Thoracic aorta endothelial cell (primary cell): ENCODE measurements at places on chromosomes 5 and 9. TPM values are rescaled to one million over a fixed set of nuclear protein-coding genes. Genes with fewer than 3 reads are reported as not detected.

Gene EGR1
- 0.79 and 0.80 TPM in 2 replicates for total RNA-seq

Gene TMEM215
- not detected in 2 replicates for total RNA-seq

Gene ADAMTS19
- total RNA-seq = not detected in 2 replicates

Gene CPLANE1
- total RNA-seq = 30.8 and 31.4 TPM in 2 replicates

Gene KCNV2
- total RNA-seq = not detected in 2 replicates

Gene SLCO6A1
- not detected in 2 replicates for total RNA-seq

Gene ALDH1A1
- total RNA-seq = 57.0 and 116 TPM in 2 replicates

Gene THBS4
- not detected in 2 replicates for total RNA-seq

Gene FSD1L
- total RNA-seq = 9.3 and 10.5 TPM in 2 replicates

Gene LRRC26
- not detected in 2 replicates for total RNA-seq

Gene PCDHA1
- total RNA-seq = not detected in 2 replicates

Gene CD72
- total RNA-seq = not detected in 2 replicates

Gene RGMB
- 41.1 and 46.4 TPM in 2 replicates for total RNA-seq

Gene RMRP
- total RNA-seq = 17,175 and 23,866 TPM in 2 replicates

Gene SPINK13
- not detected in 2 replicates for total RNA-seq

Gene SHISAL2B
- total RNA-seq = not detected in 2 replicates

Gene PCDHB12
- 0.07 and 0.27 TPM in 2 replicates for total RNA-seq

Gene SH3PXD2B
- 33.8 and 36.3 TPM in 2 replicates for total RNA-seq

Gene ST6GALNAC6
- 29.4 and 30.4 TPM in 2 replicates for total RNA-seq

Gene LCN9
- total RNA-seq = not detected in 2 replicates

Gene CCDC183
- 0.13 TPM in 1 of 2 replicates, not detected in the other for total RNA-seq

Gene DBH
- not detected in 2 replicates for total RNA-seq

Gene FGF1
- total RNA-seq = 0.07 TPM in 1 of 2 replicates, not detected in the other

Gene CD14
- 0.14 and 0.40 TPM in 2 replicates for total RNA-seq

Gene LCNL1
- total RNA-seq = not detected in 2 replicates

Gene SPAG8
- total RNA-seq = 0.13 and 0.22 TPM in 2 replicates

Gene F12
- 1.7 and 1.9 TPM in 2 replicates for total RNA-seq

Gene IL3
- not detected in 2 replicates for total RNA-seq

Gene IFNE
- 4.7 and 5.5 TPM in 2 replicates for total RNA-seq

Gene ZMAT2
- 33.0 and 40.3 TPM in 2 replicates for total RNA-seq

Gene ZNF608
- 14.6 and 21.0 TPM in 2 replicates for total RNA-seq

Gene PCDHGA7
- 0.65 and 2.0 TPM in 2 replicates for total RNA-seq

Gene FBP2
- not detected in 2 replicates for total RNA-seq

Gene OMD
- total RNA-seq = not detected in 2 replicates

Gene BHMT2
- total RNA-seq = 0.13 and 0.22 TPM in 2 replicates

Gene SLIT3
- total RNA-seq = 0.13 and 1.0 TPM in 2 replicates

Gene LHX3
- not detected in 2 replicates for total RNA-seq

Gene EMB
- total RNA-seq = 0.07 and 0.13 TPM in 2 replicates

Gene ZNF879
- 3.6 and 6.0 TPM in 2 replicates for total RNA-seq

Gene MEGF9
- 24.3 and 40.0 TPM in 2 replicates for total RNA-seq
